CD4-positive, alpha-beta T cell treated with Interferon alpha-2 for 1 hour (primary cell): ENCODE measurements at places on chromosomes 2 and 18.

DNA sequence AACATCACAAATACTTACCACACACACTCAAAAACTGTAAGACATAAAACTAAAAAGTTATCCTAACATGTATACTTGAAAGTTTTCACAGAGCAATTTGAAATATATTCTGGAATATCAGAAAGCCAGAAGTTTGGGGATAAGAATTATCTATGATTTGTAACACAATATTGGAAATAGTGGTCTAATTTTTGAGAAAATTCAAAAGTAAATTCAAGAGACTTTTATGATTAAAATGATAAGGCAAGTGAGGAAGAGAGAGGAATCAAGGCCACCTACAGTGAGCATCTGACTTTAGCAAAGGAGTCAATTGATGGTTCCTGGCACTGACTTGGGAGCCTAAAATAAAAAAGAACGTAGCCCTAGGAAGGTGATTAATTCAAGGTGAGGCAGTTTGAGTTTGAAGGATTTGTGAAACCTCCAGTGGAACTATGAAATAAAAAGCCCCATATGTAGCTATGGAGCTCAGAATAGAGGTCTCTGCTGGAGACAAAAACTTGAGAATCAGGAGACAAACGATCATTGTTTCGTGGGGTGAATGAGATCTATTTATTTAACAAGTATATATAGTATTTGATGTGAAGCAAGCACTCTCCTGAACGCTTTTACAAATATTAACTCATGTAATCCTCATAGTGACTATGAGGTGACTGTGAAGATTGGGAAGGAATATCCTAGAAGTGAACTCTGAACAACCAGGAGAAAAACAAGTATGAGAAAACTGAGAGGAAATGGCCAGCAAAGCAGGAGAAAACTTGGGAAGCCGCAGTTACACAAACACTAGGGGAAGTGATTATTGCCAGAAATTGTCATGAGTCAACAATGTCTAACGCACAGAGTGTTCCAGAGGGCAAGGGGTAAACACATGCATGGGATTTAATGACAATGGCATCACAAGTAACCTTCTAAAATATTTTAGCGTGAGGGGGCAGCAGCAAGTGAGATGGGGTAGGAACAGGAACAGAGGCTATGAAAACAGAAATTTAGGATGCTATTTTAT is 12.8 kb downstream of the TFPI start:
- DNase-seq, result no peak

- no peak for DNase-seq
These were observed 304.1 kb upstream of the ERBB4 start for GRCh38 chr2:212842544-212843185.

GRCh38 chr18:31774962-31775361 is 14.3 kb upstream of the SLC25A52 start:
- DNase-seq, result no peak

DNA sequence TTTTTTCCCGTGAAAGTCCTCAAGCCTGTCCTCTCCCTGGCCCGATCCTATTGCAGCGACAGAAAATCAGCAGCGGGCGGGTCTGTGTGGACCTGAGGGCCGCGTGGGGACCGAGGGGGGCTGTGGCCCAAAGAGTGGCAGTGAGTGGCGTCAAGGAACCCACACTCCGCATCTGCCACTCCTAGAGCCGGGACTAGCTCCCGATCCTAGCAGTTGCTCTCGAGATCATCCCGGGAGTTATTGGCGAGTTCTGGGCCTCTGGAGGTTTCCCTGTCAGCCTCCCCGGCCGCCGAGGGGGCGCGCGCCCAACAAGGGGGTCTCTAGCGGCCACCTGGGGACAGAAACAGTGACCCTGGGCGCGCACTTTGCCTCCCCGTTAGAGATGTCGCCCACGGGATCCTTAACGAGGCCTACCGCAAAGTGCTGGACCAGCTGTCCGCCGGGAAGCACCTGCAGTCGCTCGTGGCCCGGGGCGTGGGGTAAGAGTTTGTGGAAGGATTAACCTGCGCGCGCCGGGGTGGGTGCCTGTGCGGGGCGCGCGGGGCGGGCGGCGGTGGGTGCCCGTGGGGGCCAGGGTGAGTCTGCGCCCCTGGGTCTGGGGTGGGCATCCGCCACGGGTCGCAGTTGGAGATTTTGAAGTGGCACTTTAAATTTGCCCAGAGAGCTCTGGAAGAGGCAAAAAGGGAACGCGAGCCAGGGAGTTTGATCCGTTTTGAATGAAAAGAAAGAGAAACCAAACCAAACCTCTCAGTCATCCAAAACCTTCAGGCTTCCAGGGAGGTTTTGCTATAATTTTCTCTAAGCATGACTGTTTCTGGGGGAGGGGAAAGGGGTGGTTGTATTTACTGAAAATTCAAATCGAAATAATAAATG is 3.5 kb downstream of the ADCYAP1 start:
- no peak for DNase-seq

- no peak for DNase-seq
These were observed 611.6 kb downstream of the FBXO15 start for GRCh38 chr18:73535990-73536389.

GRCh38 chr2:105454801-105455485 is 56.1 kb upstream of the FHL2 start:
- no peak for DNase-seq

DNA sequence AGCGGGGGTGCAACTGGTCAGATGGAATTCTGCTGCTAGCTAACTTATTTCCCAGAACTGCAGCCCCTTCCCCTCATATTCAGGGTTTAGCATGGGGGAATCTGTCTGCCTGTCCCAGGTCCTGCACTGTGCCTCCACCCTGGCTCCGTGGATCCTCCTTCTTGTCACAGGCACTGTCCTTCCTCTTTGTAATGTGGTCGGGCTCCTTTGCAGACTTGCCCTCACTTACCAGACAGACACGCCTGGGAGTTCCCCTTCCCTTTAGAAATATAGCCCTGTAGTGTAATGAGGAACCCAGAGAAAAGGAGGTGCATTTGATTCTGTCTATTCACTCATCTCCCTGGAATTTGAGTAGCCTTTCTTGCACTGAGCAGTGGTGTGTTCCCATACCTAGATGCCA is 108.7 kb downstream of the TRIM43 start:
- peak; percentile 15 for DNase-seq

GRCh38 chr18:22169011-22169888 is at the start of gene GATA6:
Gene GATA6, plus strand, starts transcription at chr18:22169589. Its CDS starts 1,556 bp downstream, at chr18:22171145.
- peak; percentile 28 for DNase-seq

GRCh38 chr2:30230497-30231211 is 680 bp upstream of the LBH start:
- no peak for DNase-seq

DNA sequence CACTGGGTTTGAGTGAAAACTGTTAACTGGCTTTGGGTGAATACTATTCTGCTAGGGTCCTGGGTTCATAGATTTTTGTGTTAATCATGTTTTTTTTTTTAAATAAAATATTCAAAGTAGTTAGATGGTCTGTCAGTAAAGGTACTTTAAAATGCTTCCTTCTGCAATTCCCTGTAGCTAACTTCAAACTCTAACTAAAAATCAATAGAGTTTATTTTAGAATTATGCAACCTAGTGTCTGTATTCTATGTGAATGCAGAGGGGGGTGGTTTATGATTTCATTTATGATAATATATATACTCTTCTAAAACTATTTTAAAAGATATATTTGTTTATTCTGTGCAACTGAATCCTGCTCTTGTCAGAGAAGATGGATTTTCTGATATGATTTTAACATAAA is 27.9 kb downstream of the STARD6 start:
- no peak for DNase-seq

DNA sequence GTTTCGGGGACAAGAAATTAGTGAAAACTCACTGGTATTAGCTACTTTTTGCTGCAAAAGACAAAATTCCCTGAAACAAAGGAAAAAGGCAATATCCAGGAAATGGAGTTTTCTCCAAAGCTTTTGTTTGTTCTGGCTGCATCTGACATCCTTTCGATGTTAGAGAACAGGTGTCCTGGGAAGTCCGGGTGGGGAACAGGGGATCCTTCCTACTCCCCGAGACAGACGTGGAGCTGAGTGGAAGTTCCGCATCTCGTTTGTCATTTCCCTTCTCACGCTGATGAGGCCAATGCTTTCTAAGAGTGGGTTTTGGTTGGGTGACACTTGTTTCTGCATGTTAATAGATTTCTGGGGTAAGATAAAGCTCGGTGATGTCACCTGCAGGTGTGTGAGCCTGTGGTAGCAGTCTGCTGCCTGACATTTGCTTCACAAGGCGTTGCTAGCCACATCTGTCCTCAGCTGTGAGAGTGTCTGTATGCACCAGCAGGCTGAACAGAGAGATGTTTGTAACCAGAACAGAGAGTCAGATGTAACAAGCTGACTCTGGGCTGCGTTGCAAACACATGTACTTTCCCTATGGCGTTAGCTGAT is 125.9 kb downstream of the ACOXL start:
- peak; percentile 78 for DNase-seq

- DNase-seq, result no peak
These were observed 92.1 kb downstream of the ATL2 start for GRCh38 chr2:38284971-38285370.
